Omental fat pad (tissue), 4 donors: ENCODE measurements at places on chromosomes 12 and 14.

DNA sequence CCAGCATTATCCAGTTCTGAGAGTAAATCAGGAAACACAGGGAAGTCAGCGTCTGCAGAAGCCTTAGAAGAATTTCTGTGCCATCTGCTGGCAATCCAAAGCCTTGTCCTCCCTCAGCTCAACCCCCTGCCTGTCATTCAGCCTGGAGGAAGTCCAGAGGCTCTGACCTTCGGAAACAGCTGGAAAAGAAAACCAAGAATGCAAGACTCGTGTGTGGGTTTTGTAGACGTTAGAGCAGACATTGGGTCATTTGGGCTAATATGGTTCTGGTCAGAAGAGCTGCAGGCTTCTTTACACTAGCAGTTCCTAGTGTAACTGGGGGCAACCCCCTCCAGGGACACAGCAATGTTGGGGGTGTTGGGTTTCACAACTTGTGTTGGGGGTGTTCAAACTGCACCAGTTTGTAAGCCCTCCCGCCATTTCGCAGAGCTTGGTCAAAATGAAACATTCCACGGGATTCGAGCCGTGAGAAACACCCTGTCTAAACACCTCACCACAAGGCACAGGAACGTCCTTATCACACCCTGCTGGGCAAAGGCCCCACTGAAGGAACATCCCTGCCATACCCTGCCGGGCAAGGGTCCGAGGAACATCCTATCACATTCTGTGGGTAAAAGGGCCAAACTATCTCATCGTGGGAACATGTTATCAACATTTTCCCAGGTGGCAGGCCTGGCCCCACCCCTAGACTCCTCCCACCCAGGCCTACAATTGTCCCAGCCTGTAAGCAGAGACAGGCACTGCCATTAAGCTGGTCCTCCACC is 21.0 kb upstream of the SERPINA4 start:
- DNase-seq, result no peak

DNA sequence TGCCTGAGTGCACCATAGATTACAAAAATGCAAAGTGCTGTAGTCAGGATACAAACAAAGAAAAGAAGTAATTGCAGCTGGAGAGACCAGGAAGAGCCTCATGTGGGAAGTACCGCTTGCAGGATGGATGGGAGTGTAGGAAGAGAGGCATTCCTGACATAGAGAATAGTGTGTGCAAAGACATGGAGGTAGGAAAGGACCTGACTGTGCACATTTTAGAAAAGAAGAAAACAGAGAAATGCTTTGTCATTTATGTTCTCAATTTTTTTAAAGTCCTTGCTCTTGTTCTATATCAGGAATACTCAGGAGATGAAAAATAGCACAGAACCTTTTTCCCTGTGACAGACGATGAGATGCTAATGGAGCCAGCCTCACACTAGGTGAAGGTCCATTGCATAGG is 358.7 kb upstream of the TMPO start:
- no peak for DNase-seq

DNA sequence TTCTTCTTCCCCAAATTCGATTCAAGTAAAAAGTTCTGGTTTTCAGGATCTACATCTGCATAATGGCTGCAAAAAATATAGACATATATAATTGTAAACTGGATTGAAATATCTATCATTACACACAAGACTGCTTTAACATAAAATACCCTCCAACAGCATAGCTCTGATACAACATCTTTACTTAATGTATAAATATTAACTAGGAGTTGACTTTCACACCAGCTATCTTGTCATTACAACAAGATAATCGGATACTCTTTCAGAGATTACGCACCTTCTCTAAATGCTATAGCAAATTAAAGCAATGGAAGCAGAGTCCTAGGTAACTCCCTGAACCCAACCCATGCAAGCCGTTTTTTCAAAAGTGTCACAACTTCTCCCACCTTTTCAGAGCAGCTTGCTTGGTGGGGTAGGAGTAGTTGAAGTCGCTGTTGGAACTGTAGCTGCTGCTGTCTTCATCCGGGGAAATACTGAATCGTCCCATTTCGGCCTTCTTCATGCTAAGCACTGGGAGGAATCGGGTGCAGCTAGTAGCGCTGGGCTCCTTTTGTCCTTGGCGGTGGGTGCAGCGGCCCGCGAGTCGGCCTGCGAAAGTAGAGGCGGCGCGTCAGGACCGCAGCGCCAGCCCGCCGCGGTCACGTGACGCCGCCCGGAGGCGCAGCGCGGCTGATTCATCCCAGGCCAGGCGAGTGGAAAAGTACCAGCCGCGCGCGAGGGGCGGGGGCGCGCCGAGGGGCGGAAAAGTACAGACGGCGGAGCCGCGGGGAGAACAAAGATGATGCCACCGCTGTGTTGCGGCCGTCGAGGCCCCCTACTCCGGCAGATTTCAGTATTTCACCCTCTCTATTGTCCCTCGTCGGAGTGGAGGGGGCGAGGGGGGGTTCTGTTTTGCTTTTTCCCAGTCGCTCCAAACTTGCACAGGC is 1.5 kb downstream of the SLC38A2 start:
- peak; percentile 73 for DNase-seq

- no peak for DNase-seq
Measured at GRCh38 chr12:76587428-76588178, 28.0 kb upstream of the OSBPL8 start.

- no peak for DNase-seq
Measured at GRCh38 chr14:85531587-85532373, 1.8 kb downstream of the FLRT2 start.

DNA sequence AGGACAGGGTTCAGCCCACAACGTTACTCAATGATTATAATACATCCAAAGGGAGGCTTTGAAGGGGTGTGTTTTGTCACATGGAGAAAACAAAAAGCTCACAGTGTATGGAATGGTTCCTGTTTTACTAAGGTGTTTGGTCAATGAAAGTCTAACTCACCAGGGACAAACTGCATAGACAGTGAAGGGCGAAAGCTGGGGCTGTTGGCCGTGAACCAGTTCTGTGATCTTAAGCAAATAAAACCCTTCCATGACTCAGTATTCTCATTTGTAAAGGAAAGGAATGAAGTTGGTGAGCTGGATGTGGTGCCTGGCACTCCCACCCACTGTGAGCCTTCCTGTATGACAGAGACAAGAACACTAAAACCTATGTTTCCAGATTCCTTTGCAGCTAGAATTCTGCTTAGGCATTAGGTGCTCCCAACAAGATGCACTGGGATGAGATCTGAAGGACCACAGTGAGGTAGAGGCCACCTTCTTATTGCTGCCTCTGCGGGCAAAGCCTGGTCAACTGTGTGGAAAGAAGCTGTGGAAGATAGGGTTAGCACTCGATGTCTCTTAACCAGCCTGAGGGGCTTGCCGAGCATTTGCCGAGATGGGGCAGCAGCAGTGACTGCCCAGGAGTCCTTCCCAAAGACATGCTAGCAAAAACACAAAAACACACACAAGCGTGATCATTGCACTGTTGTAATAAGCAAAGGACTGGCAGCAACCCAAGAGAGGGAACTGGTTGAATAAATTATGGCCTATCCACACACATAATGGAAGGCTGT is 48.5 kb downstream of the VCPKMT start:
- no peak for DNase-seq

DNA sequence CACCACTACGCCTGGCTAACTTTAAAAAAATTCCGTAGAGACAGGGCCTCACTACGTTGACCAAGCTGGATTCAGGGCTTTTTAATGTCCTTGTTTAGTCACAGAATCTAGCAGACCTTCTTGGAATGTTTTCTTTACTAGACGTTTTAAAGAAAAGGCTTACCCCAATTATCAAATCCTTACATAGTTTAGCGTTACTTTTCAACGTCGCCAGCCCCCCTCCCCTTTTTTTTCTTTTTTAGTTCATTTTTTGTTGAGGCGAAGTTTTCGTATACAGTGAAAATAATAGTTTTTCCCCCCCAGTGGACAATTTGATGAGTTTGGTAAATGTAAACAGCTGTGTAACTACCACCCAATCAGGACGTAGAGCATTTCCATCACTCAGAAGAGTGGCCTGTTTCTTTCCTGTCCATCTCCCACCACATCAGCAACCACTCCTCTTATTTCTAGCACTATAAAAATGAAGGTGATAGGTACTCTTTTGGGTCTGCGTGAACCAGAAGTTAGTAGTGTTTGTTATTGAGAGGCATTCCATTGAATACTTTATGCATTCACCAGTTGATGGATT is 753 bp upstream of the DLGAP5 start:
- no peak for DNase-seq

DNA sequence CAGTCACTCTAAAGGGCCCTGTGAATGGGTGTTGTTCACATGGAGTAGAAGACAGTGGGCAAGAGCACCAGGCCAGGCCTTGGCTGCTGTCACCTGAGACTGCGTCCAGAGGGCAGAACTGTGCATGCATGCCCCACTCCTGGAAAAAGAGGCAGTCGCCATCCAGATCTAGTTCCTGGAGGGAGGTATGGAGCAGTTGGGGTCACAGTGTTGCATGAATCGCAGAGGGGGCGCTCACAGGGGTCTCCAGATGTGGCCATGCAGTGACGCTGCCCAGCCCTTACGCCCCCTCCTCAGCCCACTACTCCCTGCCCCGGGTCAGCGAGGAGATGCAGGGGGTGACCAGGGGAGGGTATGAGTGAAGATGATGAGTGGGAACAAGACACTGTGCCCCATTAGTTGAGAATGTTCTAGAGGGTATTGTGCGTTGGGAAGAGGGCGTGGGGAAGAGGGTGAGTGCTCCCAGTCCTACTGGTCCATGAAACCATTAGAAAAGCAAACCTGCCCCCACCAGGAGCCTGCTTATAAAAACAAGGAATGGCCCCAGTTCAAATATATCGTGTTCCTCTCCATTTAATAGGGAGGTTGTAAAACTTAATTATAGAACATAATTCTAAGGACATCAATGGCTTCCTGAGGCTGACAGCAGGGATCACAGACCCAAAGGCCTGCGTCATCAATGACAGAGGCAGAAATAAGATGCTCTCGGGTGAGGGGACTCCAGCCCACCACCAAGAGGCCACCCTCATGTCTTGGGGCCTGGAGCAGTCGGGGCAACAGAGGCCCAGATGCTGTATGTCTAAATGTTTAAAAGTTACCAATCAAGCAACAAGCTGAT is 32.2 kb upstream of the BCL7A start:
- DNase-seq, result no peak

DNA sequence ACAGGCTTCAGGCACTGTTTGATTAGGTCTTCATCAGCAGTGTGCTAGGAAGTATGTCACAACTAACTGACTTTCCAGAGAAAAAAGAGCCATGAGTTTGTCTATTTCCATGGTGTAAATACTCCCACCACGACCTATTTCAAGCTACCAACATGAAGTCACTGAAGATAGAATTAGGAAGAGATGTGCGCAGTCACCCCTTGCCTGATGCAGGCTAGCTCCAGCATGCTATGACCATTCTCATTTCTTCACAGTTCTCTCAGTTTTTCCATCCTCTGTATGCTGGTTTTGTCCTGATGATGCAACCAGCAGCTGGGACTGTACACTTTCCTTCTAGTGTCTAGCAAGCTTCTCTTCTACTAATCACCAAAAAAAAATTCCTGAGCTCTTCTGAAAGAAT is 191.6 kb upstream of the NUDT4 start:
- no peak for DNase-seq

DNA sequence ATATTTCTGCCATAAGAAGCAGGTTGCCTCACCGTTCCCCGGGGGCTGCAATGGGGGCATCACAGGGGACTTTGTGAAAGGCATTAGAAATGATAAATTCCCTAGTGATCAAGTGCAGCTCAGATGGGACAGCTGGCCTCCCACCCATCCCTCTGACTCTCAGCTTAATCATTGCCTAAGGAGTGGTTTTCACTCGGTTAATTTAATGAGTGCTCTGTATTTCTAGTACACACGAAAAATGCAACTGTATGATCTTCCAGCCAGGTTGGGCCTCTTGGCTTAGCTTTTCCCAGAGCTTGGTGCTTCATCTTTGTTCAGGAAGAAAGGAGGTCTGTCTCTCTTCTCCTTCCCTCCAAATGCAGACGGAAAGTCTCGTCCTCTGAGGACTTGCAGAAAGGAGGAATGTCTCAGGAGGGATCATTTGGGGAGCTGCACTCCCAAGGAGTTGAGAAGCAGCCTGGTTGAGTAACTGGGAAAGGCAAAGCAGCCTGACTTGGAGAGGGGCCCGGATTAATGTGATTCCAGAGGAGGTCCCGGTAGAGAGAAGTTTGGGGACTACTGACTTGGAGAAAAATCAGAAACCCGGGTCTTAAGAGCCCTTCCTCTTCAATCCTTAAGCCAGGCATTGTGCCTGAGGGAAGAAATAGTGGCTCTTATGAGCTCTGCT is 7.2 kb downstream of the CD9 start:
- no peak for DNase-seq

DNA sequence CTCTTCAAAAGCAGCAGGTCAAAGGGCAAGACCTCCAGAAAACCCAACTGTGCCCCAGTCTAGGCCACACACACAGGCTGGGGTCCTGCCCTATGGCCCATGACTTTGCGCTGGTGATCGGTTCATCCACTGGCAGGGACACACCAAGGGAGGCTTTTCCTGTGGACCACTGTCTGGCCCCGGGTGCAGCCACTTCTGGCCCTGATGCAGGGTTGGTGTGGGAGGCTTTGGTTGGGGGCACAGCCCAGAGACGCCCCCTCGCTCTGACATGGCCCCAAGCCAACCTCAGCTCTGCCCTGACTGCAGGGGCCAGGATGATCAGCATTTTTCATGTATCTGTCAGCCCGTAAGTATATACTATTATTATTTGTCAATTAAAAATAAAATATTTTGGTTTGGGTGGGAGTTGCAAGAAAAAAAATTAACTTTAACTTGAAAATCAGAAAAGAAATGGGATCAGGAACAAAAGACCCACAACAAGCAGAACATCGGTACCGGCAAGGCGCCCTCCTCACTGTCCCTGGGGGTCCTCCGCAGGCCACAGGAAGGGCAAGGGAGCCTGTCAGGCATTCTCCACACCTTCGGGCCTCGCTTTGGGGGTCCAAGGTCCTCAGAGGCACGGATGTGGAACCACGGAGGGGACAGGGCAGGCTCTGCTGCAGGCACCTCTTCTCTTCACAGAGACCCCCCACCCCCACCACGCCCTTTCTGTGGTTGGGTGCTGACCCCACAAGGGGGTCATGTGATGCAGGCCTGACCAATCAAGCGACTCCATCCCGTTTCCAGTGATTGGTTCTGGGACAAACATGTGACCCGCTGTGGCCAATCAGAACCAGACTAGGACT is 181.5 kb upstream of the SFSWAP start:
- DNase-seq, result no peak

DNA sequence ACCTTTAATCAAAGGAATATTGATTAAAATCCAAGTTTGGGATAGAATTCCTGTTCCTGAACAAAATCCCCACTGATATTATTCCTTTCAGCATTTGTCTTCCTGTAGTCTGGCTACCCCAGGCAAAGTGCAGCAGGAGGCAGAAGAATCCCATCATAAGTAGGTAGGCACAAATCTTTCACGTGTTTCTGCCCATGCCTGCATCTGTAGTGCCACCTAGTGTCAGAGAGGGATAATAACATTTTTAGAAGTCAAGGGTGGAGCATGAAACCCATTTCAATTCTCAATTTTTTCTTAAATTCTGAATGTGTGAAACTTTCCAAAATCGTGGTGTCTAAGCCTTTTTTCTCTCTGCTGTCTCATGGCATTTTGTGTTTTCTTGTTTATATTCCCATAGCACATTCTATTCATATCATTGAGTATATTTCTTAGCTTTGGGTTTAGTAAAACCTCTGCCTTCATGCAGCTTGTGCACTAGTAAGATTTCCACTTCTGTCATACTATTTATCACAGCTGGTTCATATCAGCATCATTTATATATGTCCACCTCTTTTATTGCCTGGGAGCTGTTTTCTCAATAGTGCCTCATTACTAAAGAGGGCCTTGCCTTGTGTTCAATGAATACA is 47.8 kb upstream of the RERG start:
- DNase-seq, result no peak

GRCh38 chr12:76144245-76144549 is 59.7 kb upstream of the NAP1L1 start:
- peak; percentile 29 for DNase-seq
